ENCODE measurements at places on chromosomes 5 and 9.

GRCh38 chr5:74562122-74562521, 78.4 kb downstream of the ENC1 start:
- DNase-seq, result no peak

GRCh38 chr9:105510024-105510423, 47.9 kb upstream of the FKTN start:
- DNase-seq, result peak; percentile 16

DNA sequence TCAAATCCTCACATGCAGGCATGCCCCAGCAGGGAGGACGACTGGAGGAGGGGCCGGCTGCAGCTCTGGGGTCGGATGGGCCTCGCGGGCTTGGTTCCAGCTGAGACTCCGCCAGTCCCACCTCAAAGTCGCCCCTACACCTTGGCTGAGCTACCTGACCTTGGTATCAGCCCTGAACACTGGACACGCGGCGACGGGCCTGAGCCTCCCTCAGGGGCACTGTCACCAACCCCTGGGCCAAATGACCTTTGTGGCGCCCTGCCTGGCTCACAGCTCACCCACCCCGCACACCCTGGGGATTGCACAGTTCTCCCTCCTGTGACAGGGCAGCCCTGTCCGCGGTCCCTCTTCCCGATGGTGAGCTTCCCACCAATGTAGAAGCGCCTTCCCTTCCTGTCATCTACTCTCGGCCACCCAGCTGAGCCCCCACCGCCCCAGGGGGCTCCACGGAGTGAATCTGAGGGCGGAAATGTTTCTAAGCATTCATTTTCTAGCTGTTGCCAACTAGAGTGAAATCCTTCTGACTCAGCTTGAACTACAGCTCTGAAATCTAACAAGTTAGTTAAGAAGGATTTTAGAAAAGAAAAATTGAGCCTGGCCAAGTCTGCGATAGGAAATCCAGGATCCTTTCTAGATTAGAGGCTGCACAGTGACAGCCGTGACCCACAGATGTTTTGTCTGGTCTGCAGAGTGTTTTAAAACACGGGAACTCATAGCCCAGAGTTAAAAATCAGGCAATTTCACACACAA, 138.9 kb upstream of the PHYKPL start:
- no peak for DNase-seq

DNA sequence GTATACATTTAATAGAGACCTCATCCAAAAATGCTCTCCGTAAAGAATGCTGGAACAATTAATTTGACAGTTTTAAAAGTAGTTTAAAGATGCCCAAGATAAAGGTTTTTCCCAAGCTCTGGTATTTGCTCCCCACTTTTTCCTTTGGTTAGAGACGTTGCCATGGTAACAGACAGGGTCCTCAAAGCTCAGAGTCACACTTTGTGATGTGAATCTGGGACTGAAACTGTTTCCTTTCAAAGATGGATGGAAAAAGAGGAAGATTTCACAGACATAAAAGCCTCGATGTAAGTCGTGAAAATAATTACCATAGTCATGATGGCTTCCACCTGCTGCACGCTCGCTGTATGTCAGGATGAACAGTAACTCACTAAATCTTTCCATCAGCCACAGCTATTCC, 229.5 kb downstream of the MSX2 start:
- DNase-seq, result no peak

- DNase-seq, result no peak
Measured at GRCh38 chr9:95505717-95506427, 10.9 kb downstream of the PTCH1 start.

DNA sequence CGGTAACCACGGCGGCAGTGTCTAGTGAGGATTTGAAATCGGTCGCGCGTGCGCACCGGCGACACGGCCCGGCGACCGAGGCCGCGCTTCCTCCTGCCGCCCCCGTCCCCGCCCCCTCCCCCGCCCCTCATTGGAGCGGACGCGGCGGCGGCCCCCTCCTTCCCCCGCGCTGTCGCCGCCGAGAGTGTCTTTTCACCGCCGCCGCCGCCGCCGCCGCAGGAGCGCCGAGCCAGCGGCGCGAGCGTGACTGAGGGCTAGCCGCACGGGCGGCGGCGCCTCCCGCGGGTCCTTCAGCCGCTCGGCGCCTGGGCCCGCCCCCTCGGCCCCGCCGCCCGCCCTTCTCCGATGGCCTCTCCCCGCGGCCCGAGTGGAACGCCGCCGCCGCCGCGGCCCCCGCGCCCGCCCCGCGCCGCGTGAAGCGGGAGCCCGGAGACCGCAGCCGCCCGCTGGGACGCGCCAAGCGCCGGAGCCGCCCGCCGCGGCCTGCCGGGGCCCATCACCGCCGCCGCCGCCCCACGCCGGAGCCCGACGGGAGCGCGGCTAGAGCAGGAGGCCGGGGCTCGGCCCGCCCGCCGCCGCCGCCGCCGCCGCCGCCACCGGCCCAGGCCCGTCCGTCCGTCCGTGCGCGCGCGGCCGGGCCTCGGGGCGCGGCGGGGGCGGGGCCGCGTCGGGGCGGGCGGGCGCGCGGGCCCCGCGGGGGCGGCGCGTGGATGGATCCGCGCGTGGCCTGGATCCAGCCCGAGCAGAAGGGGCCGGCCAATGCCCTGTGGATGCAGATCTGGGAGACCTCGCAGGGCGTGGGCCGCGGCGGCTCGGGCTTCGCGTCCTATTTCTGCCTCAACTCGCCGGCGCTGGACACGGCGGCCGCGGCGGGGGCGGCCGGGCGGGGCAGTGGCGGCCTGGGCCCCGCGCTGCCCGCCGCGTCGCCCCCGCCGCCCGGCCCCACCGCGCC, at the start of gene TENT4A:
TENT4A (plus strand) TSS at position 159 of the 952 bp plus-strand sequence; CDS start at position 711, 552 bp downstream.
- DNase-seq, result no peak

All from GM04504 (cell line).